Substantia nigra (tissue), 51 donors: ENCODE measurements at places on chromosomes 1 and 21.

GRCh38 chr1:24847995-24848881, 81.8 kb downstream of the RUNX3 start:
- peak; percentile 88 for DNase-seq

- no peak for DNase-seq
These were observed 65.5 kb upstream of the LAPTM5 start for GRCh38 chr1:30822966-30823581.

DNA sequence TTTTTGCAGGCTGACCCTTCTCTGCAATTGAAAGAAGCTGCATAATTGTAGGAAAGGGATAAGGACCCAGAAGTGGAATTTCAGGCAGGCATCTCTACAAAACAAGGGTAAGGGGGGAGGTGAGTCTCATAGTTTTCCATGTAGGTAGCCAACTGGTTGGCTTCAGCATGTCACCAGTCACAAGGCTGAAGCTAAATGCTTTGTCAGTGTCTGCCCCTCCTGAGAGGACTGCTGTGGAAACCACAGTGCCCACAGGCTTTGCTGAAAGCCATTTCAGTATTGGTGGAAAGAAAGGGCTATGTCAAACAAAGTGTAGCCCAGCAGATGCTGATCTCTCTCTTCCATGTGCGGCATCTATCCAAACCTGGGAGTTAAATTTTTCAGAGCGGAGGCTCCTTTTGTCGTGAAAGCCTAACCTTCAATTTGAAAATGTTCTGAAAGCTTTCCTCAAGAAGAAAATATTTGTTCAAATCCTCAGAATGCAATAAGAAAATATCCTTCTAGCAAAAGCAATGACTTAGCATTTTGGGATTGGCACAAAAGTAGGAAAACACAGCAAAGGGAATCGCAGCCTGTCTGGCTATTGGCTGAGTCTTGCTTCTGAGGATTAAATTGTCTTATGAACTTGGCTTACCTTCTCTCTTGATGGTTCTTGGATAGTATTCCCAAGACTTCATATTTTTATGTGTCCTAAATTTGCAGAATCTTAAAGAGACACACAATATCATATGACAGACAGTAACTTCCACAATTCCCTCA, 591.7 kb downstream of the PLPP3 start:
- DNase-seq: no peak

DNA sequence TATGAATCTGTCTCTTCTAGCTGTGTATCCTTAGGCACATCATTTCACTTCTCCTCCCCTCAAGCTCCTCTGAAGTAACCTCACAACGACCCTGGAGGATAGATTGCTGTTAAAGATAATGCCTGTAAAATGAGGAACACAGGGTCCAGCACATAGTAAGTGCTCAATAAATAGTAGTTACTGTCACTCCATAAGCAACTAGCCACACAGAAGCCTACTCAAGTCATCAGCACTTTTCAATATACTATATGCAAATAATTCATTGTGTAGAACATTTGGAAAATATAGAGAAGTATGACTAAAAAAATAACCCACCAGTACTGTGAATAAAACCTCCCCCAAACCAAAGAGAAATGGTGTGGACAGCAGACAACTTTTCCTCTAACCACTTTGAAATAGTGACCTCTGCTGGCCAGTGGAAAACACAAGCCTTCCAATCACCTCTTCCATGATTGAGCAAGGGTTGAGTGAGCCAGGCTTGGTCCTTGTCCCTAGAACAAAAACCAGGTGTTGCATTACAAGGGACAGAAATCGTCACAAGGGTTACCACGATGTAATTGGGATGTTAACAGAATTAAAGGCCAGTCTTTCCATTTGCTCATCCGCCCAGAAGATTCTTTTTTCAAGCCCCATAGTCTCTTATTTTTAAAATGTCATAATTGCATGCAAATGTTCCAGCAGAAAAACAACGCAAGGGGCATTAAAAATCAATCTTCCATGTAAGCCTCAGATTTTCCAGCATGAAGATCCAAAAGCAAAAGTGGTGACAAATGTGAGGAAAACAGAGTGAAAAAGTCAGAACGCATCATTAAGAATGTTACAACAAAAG, 15.7 kb upstream of the GLIS1 start:
- DNase-seq: no peak

- no peak for DNase-seq
These were observed 8.2 kb downstream of the DMRTB1 start for GRCh38 chr1:53467391-53467790.

- DNase-seq: no peak
These were observed 3.2 kb downstream of the CDKN2C start for GRCh38 chr1:50973255-50973654.

DNA sequence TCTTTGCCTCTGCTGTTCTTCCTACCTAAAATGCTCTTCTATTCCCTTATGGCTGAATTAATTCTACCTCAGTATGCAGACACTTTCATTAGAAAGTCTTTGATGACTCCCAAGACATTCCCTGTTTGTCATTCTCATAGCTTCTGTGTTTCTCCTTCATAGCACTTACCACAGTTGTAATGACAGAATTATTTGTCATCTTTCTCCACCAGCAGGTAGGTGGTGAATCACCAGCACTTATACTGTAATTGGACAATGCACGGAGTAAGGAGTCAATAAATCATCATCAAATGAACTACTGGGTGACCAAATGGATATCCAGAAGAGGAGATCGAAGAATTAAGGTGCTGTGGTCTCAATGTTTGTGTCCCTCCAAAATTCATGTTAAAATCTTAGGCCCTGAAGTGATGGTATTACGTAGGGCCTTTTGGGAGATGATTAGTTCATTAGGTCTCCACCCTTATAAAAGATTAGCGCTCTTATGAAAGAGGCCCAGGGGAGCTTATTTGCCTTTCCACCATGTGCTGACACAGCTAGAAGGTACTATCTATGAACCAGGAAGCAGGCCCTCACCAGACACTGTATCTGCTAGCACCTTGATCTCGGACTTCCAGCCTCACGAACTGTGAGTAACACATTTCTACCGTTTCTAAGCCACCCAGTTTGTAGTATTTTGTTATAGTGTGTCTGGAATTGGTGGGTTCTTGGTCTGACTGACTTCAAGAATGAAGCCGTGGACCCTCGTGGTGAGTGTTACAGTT, 2.4 kb upstream of the CCT8 start:
- no peak for DNase-seq

- no peak for DNase-seq
These were observed 30.2 kb downstream of the NDC1 start for GRCh38 chr1:53807916-53808315.

- DNase-seq: no peak
These were observed 130.9 kb downstream of the GLIS1 start for GRCh38 chr1:53608071-53608470.

DNA sequence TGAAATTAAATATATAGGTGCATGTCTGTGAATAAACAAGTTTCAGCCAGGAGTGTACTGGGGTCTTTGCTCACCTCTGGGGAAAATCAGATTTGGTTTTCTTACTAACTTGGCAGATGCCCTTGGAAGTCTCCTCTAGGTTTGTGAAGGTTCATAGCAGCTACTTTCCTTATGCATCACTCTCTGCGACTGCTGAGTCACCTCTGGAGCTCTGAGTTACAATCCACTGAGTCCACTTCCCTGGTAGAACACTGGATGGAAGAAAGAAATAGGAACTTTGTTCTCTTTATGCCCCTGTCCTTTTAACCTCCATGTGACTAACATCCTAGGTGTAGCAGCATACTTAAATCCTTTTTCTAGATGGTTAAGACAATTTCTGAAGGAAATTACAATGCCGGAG, 4.4 kb upstream of the FASLG start:
- DNase-seq: no peak

- no peak for DNase-seq
These were observed 8.4 kb downstream of the EGLN1 start for GRCh38 chr1:231413749-231414082.

- DNase-seq: no peak
These were observed 112.2 kb downstream of the NR5A2 start for GRCh38 chr1:200139661-200140250.

GRCh38 chr21:32403201-32403777, 9.2 kb upstream of the EVA1C start:
- peak; percentile 10 for DNase-seq

DNA sequence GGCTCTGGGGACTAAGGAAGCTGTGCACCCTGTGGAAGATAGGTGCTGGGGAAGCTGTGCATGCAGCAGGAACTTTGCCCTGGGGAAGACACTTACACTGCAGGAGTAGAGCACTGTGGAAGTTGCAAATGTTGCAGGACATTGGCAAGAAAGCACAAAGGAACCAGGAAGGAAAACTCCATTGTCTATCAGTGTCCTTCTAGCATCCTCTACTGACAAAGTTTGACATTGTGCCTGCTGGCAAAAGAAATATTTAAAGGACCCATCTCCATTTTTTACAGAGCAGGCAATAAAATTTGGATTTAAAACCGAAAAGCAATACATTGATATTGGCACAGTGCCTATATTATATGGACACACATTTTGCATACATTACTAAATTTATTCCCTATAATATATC, 394.1 kb downstream of the PBX1 start:
- no peak for DNase-seq
